ENCODE measurements at places on chromosomes 6 and 20.
A peak's percentile ranks its signal among the peaks of the same experiment; 100 is the strongest.

DNA sequence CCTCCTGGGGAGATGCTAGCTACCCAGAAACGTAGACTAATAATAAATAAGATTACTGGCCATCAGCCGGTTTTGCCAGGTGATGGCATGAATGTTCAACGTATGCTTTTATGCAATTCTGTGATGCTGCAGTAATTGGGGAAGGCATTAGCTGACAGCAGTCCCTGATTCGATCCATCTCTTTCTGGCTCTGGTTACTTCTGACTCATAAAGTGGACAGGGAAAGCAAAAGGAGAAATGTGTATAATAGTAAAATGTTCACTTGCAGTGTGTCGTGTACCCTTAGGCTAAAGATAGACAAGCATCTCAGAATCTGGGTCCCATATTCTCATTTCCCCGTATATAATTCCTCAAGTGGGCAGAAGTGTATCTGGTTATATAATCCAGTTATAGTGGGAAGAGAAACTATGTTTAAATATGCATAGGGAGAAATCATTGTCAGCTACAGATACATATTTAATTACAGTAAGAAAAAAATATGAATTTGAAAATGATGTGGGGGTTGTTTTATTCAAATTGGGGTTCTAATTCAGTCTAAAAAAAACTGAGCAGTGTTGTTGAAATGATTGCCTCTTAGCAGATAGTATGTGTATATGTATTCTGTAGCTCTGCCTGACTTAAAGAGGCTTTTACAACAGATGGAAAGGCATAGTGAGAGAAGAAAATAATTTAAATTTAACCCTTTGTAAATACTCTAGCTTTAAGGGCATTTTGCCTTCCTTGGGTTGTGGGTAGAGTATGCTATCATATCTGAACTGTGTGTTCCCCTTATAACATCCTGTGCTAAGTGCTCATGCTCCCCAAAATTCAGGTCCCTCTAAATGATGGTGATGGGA lies 40.6 kb downstream of the DOK5 start:
- DNase-seq = no peak

DNA sequence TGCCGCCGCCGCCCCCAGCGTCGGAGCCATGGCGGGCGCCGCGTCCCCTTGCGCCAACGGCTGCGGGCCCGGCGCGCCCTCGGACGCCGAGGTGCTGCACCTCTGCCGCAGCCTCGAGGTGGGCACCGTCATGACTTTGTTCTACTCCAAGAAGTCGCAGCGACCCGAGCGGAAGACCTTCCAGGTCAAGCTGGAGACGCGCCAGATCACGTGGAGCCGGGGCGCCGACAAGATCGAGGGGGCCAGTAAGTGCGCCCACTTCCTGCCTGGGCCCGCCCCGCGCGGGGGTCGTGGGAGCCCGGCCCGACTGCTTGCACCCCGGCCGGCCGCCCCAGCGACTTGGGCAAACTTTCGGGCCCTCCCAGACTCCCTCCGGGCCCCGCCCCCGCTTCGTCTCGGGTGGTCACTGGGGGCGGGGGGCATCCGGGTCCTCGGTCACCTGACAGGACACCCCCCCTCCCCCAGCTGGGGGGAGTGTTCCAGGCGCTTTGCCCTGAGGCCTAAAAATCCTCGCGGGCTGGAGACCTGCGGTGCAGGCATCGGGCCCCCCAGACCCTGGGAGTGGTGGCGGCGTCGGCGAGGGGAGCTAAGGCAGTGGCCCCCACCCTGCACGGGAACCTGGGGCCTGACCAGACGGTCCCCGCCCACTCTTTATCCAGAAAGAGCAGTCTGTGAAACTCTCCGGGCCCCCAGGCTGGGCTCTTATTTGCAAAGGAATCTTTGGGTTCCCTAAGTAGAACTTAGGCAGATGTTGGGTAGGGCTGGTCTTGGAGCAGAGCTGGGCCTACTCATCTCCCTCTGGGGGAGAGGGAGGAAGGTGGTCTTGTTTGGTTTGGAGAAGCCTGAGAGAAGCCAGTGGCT lies 501 bp downstream of the PLCG1 start:
- DNase-seq = peak; percentile 88

DNA sequence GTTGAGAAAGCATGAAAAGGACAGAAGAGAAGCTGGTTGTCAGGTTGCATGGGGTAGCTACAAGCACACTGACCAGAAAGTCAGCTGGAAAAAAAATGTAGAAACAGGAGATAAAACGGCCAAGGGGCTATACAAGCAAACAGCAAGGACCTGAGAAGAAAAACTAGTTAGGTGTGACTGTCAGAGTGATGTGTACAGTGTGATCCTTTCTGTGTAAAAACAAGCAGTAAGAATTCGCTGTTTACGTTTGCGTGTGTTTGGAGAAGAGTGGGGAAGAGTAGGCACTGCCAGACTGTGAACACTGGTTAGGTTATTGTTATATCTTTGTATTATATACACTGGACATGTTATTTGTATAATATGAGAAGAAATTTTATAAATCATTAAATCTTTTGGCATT lies 28.1 kb downstream of the PTPN1 start:
- no peak for DNase-seq

DNA sequence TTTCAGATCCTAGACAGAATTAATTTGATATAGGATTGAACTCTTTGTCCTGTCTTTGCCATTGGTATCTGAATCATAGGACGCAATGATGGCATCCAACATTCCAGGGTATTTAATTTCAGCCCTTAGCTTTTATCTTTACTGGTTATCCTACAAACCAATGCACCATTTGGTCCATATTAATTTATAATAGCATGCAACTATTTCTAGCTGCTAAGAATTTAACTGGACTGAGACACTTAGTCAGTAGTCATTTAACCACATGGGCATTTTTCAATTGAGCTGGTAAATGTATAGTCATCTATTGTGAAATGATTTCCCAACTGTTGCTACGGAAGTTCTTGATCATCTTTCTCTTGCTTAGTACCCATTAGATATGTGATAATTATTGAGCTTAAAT lies 141.1 kb downstream of the CD164 start:
- DNase-seq = no peak

- DNase-seq = no peak
Observed at GRCh38 chr20:10540636-10541493, 105.8 kb downstream of the SLX4IP start.

DNA sequence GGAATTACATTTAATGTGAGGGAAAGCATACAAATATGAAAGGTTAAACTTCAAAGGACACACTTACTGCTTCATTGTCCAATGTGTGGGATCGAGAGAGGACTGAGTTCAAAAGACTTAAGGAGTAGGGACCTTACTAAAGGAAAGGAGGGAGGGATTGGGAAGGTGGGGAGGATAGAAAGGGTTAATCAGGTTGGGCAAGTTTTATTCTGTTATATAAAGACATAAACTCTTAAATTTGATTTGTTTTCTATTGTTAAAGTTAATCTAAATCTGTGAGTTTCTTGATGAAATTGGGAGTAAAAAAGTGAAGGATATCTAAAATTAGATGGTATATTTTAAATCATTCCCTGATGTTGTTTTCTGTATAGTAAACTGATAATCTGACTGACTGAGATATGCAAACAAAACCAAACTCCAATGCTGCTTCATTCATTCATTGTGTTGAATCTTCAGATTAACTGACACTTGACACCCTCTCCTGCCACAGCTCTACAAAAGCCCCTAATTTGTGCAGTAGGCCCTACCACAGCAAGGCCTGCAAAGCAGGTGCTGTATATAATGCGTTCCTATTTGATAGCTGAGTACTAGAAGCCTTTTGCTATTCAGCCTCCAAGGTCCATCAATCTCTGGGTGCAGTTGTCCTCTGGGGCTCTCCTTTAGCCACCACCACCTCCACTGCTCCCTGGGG lies 1.3 kb upstream of the UBE2J1 start:
- DNase-seq = no peak

Data from muscle of arm (tissue), 14 donors.